ENCODE measurements at places on chromosomes 5 and 9.
A peak's percentile ranks its signal among the peaks of the same experiment; 100 is the strongest.

DNA sequence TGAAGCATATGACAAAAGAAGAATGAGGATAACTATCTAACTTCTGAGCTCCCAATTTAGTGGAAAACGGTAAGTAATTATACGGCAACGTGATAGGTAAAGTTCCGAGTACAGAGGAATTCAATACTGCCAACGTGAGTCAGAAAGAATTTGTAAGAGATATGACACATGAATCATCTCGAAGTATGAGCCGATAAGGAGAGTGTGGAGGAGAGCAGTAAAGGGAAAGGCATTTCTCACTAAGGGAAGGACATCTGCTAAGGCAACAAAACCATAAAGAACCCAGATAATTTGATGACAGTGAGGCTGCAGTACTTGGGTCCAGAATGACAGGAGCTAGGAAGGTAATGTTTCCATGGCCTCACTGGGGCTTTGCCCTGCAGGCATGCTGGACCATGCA is 11.0 kb downstream of the MPDZ start:
- no peak for DNase-seq

- no peak for DNase-seq
Measured at GRCh38 chr5:109668668-109669422, 20.9 kb upstream of the MAN2A1 start.

- DNase-seq, result no peak
Measured at GRCh38 chr5:112917453-112917995, 4.5 kb downstream of the REEP5 start.

GRCh38 chr9:89400403-89401116 is 82.3 kb downstream of the SECISBP2 start:
- DNase-seq, result peak; percentile 85

DNA sequence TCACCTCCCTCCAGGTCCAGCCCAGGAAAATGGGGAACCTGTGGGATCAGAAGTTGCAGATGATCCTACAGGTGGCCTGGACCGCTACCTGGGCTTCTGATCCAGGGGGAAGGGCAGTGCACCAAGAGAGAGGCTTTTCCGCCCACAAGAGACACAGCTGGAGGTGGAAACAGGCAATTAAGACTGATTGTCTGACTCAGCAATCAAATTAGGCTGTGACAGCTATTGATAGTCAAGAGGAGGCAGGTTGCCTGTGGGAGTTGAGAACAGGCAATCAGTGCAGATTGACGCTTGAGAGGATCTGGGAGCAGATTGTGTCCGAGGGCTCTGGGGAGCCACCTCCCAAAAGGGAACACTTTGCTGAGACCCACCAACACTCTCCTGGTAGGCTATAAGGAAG is 71.1 kb upstream of the SLC44A1 start:
- DNase-seq, result no peak

DNA sequence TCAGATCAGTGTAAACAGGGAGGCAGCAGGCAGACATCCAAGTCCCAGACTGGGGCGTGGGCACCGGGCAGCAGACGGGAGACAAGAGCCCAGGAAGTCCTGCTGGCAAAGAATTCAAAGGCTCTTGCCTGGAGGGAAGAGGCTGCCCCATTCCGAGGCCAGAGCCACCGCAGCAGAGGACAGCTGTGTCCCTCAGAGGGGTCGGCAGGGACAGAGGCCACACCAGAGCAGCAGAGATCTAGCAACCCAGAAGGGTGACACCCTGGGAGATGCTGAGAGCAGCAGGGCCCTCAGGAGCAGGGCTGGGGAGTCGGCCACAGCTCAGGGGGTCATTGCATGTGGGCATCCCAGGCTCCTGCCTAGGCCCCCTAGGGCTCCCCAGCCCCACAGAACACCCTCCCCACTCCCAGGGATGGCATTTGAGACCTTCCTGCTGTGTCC is 29.1 kb downstream of the ADAMTS2 start:
- DNase-seq, result no peak

- DNase-seq, result peak; percentile 9
Measured at GRCh38 chr5:176388003-176388443, 375 bp downstream of the NOP16 start.

GRCh38 chr9:113436728-113437515 is 26.4 kb downstream of the C9orf43 start:
- DNase-seq, result peak; percentile 43

- DNase-seq, result no peak
Measured at GRCh38 chr5:124669956-124670721, 76.3 kb downstream of the ZNF608 start.

- DNase-seq, result no peak
Measured at GRCh38 chr9:121316852-121317373, 49.0 kb downstream of the GSN start.

DNA sequence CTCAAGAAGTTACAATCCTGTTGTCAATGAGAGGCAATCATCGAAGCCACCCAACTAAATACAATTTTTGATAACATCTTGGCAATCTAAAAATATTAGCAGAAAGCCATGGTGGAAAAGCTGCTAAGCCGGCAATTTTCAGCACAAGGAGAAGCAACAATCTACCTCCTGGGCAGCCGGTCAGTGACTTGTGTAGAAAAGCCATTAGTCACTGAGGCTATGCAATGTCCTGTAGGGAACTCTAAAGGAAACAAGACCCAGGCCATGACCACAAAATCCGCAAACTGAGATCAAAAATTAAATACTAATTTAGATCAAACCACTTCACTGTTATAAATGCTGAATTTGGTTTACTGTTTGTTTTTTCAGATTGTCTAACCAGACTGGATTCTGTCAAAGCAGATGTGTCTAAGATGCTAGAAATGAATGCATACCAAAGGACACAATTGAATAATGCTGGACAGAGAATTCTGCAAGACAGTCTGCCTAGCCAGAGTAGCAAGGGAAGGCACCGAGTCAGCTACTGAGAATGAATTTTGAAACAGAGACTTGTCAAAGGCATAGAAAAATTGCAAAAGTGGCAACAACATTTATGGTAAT is 384.8 kb downstream of the PRELID2 start:
- no peak for DNase-seq

DNA sequence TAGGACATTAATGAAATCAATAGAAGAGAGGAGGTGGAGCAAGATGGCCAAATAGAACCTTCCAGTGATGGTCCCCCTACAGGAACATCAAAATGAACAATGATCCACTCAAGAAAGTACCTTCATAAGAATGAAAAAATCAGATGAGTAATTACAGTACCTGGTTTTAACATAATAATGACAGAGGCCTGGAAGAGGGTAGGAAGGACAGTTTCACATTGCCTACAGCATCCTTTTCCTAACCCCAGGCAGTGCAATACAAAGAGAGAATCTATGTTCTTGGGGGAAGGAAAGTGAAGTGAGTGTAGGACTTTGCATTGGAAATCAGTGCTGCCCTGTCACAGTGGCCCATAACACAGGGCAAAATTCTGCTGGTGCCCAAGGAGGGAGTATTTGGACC is 81.2 kb upstream of the SPTLC1 start:
- DNase-seq, result no peak

GRCh38 chr5:110031402-110032140 is 341.8 kb downstream of the MAN2A1 start:
- DNase-seq, result no peak
